ENCODE measurements at places on chromosomes 11 and 22. TPM values are rescaled to one million over a fixed set of nuclear protein-coding genes. Genes with fewer than 3 reads are reported as not detected.

The ASPHD2 gene
- 1.2 TPM for total RNA-seq

The CDCA5 gene
- 6.6 TPM for total RNA-seq

DNA sequence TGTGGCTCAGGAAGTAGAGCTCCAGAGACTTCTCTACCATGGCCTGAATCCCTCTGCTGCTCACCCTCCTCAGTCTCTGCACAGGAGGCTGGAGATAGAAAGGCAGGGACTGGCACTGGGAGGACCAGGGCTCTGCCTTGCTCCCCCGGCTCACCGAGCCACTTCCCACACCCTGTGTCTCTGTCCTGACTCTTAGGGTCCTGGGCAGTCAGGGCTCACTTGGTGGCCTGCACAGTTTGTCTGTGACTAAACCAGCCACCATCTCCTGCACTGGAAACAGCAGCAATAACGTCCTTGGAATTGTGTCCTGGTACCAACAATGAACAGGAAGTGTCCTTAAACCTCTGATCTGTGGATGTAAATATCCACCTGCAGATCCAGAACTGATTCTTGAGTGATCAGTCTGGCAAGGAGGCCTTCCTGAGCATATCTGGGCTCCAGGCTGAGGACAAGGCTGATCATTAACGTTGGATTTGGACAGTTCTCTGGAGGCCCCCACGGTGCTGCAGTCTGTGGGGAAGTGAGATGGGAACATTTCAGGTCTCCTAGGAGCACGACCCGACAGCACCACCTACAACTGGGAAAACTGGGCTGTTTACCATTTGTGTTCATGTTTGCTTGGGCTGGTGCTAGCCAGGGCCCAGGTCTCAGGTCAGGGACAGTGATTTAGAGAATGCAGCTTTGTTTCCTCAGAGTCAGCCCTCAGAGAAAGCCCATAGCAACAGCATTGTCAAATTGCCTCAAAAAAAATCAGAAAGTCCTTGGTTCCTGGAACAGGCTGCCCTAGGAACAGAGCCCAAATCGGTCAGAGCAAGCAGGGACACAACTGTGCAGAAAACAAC, 82.5 kb downstream of the ZNF280B start:
- peaks cover 2% of the 10 kb centered on the region for H3K27me3 ChIP-seq
- no peak overlapping the region for H3K4me3 ChIP-seq
- no peak for DNase-seq
- peaks cover 30% of the 10 kb centered on the region for H3K4me1 ChIP-seq
- H3K36me3 ChIP-seq, result no peaks in the 10 kb centered on the region

GRCh38 chr11:118230088-118230487, 5.3 kb upstream of the JAML start:
- H3K27ac ChIP-seq, result no peak overlapping the region
- no peak overlapping the region for H3K4me3 ChIP-seq
- no peak for DNase-seq
- H3K4me1 ChIP-seq, result no peaks in the 10 kb centered on the region
- no peaks in the 10 kb centered on the region for H3K36me3 ChIP-seq

GRCh38 chr11:94638902-94639373, 71.8 kb downstream of the PIWIL4 start:
- no peaks in the 10 kb centered on the region for H3K27me3 ChIP-seq
- H3K36me3 ChIP-seq, result no peaks in the 10 kb centered on the region
- no peak overlapping the region for H3K4me3 ChIP-seq

DNA sequence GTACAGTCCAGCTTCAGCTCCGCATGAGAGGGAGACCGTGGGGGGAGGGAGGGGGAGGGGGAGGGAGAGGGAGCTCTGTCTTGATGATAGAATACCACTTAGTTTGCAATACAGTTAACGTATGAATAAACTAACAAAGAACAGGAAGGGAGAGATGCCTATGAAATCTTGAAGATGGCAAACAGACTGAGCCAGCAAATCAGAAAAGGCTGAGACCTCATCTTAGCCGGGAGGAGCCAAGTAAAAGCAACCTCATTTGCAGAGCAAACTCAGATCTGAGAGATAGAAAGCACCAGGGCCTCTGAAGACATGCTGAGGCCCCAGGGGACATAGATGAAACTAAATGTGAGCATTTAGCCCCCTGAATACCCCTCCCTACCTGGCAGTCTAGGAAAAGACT, 23.0 kb downstream of the APLP2 start:
- no peak overlapping the region for H3K4me3 ChIP-seq
- no peak for DNase-seq
- peaks cover 12% of the 10 kb centered on the region for H3K4me1 ChIP-seq
- H3K36me3 ChIP-seq, result no peaks in the 10 kb centered on the region
- no peak overlapping the region for H3K27ac ChIP-seq

DNA sequence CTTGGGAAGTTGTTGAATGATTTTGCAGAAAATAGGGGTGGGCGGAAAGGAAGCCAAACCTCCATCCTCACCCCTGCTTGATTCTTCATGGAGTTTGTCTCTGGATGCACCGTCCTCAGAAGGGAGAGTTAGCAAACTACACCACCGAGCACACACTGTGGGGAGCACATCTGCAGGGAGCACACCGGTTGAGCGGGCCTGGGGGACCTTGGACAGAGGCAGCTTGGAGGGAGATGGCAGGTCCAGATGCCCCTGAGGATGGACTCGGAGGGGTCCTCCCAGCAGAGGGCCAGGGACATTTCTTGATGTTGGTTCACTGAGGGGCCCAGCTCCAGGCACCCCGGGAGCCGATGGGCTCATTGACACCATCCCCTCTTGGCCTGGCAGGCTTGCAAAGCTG, 15.1 kb upstream of the FGF19 start:
- DNase-seq, result no peak
- H3K4me3 ChIP-seq, result no peak overlapping the region
- no peak overlapping the region for H3K27ac ChIP-seq
- peaks cover 11% of the 10 kb centered on the region for H3K4me1 ChIP-seq

GRCh38 chr11:82930734-82931133, 29.2 kb downstream of the DDIAS start:
- no peak for DNase-seq
- H3K4me1 ChIP-seq, result no peaks in the 10 kb centered on the region
- H3K4me3 ChIP-seq, result no peak overlapping the region
- no peak overlapping the region for H3K27ac ChIP-seq
- H3K27me3 ChIP-seq, result no peaks in the 10 kb centered on the region
- H3K36me3 ChIP-seq, result no peaks in the 10 kb centered on the region

DNA sequence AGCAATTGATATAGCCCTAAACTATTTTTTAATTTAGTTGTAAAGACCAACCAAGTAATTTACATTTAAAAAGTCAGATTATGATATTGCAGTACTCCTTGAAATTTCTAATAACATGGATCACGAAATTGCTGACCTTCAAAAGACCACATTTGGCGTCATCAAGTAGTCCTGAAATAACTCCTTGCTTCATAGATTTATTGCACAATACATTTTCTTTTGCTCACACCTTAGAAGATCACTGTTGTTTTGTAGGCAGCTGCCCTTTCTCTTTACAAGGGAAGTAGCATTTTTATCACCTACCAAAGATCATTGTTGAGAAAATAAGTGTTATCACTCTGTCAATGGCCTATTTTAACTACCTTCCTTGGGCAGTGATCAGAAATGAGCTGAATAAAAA, 815.8 kb downstream of the METTL15 start:
- H3K27me3 ChIP-seq, result no peaks in the 10 kb centered on the region
- no peak for DNase-seq
- no peak overlapping the region for H3K4me3 ChIP-seq
- no peak overlapping the region for H3K27ac ChIP-seq

GRCh38 chr11:6204706-6205105, 651 bp upstream of the C11orf42 start:
- H3K27ac ChIP-seq, result no peak overlapping the region
- peaks cover 19% of the 10 kb centered on the region for H3K36me3 ChIP-seq

All from muscle of leg (tissue), 16 donors.